Activated CD8-positive, alpha-beta T cell treated with anti-CD3 and anti-CD28 coated beads for 36 hours (primary cell): ENCODE measurements at places on chromosomes 13 and 19.

DNA sequence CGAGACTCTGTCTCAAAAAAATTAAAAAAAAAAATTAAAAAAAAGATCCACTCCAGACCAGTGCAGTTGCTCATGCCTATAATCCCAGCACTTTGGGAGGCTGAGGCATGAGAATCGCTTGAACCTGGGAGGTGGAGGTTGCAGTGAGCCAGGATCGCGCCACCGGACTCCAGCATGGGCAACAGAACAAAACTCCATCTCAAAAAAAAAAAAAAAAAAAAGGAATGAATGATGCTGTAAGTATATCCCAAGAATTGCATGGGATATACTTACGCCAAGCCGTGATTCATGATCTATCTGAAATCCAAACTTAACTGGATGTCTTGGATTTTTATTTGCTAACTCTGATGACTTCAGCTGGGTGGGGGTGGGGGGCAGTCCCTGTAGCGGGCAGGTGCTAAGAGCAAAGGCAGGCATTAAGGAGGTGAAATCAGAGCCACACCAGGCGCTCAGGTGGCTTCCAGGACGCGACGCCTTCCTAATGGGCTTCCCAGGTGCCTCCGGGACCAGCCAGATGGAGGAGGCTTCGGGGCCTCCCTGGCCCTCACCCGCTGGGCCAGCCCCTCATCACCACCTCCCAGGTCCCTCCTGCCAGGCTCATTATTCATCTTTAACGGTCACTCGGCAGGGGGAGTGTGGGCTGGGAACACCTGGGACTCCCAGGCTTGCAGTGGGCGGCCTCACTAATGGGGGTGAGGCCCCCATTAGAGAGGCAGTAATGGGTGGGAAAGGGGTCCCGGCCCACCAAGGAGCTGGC lies 11.4 kb upstream of the FUT5 start:
- DNase-seq: no peak

DNA sequence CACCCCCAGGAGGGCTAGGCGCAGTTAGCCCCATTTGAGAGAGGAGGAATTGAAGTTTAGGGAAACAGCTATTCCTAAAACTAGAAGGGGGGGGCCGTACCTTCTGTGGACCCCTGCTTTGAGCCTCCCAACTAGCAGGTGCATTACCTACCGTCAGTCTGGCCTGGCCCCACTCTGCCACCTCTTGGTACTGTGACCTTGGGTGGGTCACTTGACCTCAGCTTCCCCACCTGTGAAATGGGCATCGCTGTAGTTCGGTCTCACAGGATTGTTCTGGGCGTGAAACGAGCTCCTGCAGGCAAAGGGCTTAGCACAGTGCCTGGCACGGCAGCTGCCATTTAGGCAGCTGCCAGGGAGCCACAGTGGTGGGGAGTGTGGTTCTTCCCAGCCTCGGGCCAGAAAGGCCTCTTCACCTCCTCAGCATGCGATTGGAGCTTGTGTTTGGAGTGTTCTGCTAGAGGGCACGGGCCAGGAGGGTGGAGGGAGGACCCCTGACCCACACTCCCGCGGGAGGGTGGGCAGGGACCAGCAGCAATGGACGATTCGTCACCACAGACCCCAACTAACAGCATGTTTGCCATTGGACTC lies 32.0 kb downstream of the CAPN12 start:
- no peak for DNase-seq

DNA sequence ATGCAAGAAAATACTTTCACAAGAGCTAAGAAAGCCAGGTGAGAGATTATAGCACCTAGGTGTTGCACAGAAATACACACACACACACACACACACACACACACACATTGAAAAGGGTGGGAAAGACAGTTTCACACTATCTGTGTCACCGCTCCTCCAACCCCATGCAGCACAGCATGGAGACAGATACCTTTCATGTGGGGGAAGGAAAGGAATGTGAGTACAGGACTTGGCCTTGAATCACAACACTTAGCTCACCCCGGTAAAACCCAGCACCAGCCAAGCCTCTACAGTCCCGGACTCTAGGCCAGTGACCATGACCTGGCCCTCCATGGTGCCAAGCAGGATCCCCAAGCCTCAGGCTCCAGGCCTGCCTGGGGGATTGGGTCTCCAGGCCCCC lies 462.0 kb upstream of the SPRY2 start:
- DNase-seq: no peak

DNA sequence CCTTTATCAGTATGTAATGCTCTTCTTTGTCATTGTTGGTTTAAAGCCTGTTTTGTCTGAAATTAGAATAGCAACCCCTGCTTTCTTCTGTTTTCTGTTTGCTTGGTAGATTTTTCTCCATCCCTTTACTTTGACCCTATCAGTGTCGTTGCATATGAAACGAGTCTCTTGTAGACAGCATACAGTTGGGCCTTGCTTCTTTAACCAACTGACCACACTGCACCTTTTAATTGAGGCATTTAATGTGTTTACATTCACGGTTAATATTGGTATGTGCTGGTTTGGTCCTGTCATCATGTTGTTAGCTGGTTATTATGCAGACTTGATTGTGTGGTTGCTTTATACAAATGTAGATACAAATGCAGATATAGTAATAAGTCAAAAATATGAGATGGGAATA lies 71.1 kb downstream of the PDS5B start:
- no peak for DNase-seq

- DNase-seq: no peak
These were observed 374.0 kb downstream of the IRS2 start for GRCh38 chr13:109412283-109412901.

DNA sequence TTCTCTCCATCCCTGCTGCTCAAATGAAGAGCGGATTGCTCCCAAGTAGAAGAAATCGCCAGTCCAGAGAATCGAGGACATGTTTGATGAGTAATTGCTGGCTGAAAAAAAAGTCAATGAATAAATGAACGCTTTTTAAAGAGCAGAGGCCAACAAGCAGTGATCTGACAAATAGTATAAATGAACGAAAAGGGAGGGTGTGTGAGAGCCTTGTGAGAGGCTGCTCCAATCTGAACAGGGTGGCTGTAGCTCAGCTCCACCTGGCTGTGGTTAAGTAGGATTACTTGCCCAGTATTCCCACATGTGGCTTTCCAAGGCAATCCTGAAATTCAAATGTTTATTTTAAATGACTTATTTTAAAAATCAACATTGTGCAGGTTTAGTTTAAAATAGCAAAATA lies 117.1 kb downstream of the TSHZ3 start:
- no peak for DNase-seq

- no peak for DNase-seq
These were observed 6.6 kb downstream of the CACNA1A start for GRCh38 chr19:13499692-13500091.

DNA sequence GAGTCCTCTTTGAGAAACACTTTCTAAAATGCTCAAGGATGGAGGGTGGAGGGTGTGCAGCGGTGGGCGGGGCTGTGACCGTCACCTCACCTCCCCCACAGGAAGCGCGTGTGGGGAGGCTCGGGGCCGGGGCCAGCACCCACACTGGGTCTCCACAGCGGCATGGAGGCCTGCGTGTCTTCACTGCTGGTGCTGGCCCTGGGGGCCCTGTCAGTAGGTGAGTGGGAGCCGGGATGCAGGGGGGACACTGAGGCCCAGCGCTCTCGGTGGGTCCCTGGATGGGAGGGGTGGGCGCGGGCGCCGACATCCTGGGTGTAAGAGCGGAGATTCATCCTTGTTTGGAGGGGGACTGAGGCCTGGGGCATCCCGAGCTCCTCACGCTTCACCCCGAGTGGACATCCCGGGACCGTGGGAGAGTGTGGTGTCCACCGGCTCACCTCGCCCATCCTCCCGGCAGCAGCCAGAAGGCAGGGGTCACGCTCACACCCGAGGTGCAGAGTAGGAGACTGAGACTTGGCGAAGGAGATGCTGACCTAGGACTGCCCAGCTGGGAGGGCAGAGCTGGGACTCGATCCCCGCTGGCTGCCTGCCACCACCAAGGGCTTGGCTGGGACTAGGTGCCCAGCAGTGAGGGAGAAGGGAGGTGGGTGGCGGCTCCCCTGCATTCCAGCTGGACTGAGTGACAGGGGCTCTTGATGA lies at the start of gene GZMM:
GZMM (plus strand) TSS at position 144 of the 699 bp plus-strand sequence; CDS start at position 163, 19 bp downstream.
- peak; percentile 88 for DNase-seq

GRCh38 chr19:56113074-56113632 lies 7.9 kb downstream of the ZNF787 start:
- DNase-seq: no peak

DNA sequence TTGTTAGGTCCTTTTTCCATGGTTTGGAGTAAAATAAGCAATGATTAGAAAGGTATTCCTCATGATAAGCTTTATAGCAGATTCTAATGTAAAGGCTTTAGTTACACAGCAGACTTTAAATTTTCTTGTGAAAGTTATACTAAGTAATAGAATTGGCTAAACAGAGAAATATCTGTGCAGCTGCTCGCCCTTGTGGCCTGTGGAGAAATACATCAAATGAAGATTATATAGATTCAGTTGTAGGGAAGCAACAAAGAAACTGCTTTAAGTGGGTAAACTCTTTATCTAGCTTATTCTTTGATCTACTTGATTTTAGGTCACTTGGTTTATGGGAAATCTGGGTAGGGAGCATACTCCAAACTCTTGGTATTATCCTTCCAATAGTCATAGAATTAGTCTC lies 1269.7 kb upstream of the SPRY2 start:
- no peak for DNase-seq

GRCh38 chr19:38492181-38492813 lies 58.8 kb downstream of the RYR1 start:
- no peak for DNase-seq

DNA sequence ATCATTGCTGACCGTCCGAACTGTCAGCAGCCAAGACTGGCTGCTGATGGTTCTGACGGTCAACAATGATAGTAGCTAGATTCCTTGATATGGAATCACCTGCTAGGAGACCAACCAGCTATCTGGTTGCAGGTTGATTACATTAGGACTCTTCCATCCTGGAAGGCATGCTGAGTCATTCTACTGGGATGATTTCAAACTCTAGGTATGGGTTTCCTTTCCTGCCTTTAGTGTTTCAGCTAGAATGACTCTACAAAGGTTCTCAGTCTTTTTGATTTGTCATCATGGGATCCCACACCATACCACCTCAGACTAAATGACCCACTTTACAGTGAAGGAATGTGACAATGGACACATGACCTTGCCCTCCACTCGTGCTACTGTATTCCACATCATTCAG lies 138.1 kb upstream of the KL start:
- DNase-seq: no peak

- no peak for DNase-seq
These were observed 1761.5 kb downstream of the PCDH9 start for GRCh38 chr13:65468628-65469027.

DNA sequence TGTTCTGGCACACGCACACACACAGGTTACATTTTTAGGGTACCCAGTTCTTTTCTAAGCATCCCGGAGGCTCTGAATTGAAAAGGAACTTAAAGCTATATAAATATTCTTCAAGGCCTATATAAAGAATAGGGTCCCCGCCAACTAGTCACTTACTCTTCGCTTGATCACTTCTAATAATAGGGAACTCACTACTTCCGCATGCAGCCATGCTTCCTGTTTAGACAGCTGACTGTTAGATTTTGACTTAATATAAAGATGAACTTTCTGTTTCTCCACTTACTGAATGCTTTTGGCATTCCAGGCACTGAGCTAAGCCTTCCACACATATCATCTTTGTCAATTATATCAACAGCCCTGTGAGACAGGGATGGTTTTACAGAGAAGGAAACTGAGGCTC lies 259.6 kb downstream of the TSHZ3 start:
- no peak for DNase-seq

DNA sequence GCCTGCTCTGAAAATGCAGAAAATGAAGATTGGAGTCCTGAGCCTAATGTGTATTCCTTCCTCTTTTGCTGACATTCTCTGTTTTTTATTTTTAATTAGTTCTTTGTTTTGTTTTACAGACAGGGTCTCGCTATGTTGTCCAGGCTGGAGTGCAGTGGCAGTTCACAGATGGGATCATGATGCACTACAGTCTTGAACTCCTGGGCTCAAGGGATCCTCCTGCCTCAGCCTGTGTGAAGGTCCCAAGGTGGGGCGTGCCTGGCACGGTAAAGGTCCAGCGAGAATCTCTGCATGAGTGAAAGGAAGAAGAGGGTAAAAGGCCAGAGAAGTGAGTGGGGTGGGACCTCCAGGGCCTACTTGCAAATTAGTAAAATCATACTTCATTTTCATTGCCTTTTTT lies 34.3 kb upstream of the DGKH start:
- no peak for DNase-seq

DNA sequence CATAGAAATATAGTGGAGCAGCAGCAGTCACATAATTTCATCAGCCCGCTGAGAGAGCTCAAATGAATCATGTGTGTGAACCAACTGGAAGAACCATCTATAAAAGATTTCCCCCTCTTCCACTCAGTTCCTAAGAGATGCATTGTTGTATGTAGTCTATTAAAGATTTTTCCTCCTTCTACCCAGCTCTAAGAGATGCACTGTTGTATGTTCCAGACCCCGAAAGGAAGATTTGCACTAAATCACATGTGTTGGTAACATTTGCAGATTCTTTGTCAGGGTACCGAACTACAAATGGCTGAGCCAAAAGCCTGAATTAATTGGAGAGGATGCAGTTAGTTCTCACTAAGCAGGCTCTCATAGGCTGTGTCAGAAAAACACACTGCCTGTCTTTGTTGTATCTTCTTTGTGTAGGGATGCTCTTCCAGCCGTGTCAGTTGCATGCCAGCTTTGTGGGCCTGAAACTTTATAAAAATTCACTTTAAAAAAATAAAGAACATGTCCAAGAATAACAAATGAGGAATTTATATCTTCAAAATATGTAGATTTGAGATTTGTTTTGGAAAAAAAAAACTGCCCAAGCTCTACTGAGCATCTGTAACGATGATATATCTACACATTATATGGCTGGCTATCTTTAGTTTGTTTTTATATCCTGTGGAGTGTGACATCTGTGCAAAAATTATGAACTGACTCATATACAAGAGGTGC lies 223.1 kb downstream of the MZT1 start:
- DNase-seq: no peak

GRCh38 chr13:69180034-69180433 lies 927.6 kb upstream of the ATXN8OS start:
- no peak for DNase-seq

DNA sequence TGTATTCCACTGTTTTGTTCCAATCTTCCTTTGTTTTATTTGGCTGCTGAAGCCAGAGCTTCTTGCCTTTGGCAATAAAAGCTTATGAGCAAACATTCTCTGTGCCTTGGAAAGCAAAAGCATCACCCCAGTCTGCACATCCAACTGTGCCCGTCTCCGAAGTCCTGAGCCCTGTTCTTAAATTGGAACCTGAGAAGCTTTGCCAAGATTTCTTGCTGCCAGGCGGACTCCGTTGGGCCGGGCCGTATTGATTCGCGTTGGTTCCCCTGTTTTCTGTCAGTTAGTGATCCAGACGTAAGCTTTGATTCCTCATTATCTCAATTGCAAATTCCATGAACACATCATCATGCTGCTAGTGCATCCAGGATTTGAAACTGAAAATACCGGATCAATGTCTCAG lies 793.0 kb downstream of the OLFM4 start:
- DNase-seq: no peak

GRCh38 chr19:11152318-11153062 lies 3.1 kb downstream of the SPC24 start:
- DNase-seq: no peak
